ENCODE measurements at places on chromosomes 7 and 10.

DNA sequence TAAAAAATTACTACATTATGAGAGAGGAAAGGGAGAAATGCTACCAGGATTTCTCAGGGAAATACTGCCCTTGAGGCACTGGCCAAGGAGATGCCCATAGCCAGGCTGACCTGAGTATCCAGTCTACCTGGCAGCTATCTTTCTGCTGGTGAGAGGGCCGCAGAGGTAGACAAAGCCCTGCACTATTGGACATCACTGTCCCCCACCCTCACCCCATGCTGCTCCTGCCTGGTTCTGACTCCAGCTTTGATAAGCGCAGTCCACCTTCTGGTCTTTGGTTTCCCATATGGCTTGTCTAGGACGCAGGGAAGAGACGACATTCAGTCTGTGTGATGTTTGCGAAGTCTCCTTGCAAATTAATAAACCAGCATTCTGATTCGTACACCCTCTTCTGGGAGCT, 3.7 kb downstream of the ITPRIP start:
- no peak for DNase-seq

DNA sequence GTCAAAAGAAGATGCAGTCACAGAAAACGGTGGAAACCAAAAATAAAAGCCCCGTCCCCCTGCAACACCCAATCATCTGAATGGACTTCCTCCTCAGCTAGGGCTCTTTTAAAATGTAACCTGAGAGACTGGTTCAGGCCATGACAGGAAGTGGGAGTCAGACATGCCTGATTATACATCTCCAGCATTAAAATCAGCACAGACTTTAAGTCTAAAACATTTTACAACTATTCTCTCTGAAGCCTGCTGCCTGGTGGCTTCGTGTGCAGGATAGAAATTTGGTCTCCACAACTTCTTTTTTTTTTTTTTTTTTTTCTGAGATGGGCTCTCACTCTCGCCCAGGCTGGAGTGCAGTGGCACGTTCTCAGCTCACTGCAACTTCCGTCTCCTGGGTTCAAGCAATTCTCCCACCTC, 30.3 kb downstream of the HACD1 start:
- peak; percentile 14 for DNase-seq

DNA sequence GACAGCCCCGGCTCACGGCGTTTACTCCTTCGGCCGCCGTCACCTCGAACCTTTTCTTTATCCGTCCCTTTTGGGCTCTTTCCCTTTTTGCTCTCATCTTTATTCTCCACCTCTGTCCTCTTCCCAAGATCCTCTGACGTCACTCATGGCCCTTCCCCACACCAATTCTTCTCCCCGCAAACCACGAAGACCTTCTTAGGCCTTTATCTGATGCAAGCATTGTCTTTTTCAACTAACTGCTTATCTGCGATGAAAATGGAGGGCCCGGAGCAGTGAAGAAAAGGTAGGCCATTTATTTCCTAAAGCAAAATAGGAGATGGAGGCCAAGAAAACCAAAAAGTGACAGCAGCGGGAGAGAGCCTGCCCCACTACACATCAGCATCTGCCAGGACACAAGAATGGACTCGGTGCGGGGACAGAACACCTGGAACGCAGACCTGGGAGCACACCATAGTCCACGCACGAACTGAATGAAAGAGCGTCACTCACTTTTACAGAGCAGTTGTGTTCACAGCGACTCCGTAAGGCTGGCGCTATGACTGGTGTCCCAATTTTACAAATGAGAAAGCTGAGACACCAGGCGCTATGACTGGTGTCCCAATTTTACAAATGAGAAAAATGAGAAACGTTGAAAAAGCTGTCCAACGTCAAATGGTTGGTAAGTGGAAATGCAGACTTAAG, 45.3 kb downstream of the ZNF777 start:
- no peak for DNase-seq

DNA sequence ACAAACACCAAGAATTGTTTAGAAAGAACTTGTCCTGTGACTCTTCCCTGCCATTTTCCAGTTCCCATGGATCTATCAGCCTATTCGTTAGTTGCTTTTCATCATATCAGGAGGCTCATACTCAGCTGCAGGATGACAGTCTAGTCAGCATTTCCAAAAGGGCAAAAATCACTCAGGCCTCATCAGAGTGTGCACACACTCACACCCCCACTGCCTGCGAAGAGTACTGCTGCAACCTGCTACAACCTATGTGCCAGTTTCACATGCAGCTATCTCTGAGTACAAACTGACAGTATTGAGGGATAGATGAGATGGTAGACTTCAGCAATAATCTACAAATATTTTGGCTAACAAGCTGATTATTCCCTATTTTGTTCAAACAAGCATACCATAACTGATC, 24.2 kb downstream of the CH25H start:
- no peak for DNase-seq

DNA sequence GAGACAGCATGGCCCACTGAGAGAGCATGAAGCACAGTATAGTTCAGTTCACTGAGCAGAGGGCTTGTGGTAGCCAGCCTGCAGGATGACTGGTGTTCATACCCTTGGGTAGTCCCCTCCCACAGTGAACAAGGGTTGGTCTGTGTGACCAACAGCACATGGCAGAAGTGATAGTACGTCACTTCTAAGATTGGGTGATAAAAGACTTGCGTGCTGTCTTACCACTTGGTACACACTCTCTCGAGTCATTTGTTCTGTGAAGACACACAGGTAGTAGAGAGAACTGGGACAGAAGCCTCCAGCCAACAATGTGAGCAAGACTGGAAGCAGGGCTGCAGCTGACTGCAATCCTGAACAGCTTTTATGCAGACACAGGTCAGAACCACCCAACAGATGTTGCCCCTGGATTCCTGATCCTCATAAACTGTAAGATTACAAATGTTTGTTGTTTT, 14.6 kb downstream of the EPC1 start:
- DNase-seq, result no peak

DNA sequence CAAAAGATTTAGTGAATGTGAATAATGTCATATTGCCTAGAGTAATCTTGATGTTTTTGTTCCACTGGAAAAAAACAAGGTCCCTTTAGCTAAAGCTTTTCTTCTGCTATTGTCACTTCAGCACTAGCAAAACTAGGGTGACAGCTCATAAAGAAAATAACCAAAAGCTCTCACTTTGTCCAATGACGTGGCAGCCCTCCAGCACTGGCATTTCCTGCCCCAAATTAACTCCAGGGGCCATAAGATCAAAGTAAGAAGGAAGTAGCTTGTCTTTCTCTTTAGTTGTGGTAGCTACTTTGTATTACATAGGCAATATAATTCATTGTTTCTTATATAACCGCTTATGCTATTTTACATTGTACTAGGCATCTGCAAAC, 47.3 kb downstream of the LRRN3 start:
- DNase-seq, result peak; percentile 56

DNA sequence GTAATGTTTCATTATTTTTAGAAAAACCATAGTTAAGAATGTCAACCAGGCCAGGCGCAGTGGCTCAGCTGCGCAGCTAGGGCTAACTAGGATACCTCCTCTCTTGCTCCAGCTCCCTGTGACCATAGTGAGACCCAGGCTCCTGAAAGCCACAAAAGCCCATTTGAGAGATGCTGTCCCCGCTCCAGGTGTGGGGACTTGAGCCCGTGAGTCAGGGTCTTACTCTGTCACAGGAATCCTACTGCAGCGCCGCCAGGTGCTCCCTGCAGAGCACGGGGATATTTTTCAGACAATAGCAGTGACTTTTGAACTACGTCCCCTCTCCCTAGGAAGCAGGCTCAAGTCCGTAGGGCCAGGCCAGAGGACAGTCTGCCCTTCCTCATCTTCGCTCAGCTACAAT, 75.6 kb upstream of the NRBF2 start:
- DNase-seq, result no peak

DNA sequence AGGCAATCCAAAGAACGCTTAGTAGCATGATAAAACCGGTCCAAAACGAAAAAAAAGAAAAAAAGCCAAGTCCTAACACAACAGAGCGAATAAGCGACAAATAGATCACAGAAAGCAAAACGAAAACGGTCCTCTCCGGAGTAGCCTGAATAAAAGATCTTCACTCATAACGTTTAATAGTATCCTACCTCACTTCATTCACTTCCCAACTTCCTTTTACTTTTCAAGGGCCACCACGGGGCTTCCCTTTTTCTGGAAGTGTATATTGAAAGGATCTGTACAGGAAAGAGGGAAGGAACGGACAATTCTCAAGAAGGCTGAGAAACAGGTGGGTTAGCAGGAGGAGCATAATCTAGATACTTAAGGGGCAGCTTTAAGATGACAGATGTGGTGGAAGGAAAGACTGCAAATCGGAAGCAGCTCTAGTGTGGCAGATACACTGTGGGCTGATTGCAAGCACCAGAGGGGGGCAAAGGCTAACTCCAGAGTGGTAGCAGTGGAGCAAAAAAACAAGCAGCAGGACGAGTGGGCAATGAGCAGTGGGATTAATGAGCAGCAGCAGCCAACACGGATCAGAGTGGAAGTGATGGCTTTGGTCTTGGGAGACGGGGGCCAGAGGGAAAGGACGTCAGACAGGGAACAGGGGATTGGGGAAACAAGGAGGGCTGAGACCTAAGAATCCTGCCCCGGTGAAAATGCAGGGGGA, 866 bp downstream of the CNOT4 start:
- DNase-seq, result peak; percentile 7

DNA sequence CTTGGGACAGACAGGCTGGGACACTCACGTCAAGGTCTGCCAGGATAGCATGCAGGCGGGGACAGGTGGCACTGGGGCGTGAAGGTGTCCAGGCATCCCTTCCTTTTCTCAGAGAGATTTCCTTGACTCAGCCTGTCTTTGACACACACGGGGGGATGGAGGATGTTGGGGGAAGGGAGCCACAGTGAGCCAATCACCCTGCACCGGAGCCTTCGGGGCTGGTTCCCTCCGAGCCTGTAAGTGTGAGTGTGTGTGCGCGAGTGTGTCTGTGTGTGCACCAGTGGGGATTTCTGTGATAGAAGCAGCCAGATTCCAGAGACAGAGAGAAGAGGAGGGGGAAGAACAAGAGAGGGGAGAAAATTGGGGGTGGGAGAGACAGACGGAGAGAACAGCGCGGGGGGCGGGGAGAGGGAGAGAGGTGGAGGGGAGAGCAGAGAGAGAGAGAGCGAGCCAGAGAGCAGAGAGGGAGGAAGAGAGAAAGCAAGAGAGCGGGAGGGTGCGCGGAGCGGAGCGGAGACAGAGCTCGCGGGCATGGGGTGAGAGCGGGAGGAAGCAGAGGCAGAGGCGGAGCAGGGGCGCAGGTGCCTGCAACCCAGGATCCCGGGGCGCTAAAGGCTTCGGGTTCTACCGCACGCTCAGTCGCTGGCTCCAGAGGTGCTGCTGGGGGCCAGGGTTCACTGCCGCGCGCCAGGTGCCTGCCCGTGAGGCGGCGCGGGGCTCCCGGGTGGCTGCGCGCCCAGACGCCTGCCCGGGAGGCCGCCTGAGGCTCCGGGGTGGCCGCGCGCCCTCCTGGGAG, 466 bp upstream of the GPR26 start:
- DNase-seq, result no peak

DNA sequence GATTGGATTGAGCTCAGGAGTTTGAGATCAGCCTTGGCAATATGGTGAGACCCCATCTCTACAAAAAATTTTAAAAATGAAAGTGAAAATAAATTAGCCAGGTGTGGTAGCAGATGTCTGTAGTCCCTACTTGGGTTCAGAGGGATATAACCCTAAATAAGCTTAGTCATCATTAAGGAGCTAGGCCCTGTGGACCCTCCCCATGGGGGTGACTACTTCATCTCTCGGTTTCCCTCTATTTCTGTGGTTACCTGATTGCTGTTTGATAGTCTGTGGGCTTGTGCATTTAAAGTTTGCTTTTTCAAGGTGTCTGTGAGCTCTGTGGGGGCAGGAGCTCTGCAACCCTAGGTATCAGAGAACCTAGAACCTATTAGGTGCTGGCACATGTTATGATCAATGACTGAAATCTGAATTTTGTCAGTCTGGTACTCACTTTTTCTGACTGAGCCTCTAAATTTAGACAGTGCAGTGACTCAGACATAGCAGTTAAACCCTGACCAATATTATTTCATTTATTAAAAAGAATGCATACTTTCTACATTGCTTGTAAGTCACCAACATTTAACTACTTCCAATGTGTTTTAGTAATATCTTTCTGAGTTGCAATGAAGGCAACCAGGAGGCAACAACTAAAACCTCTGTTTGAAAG, 8.1 kb upstream of the CUZD1 start:
- DNase-seq, result no peak

DNA sequence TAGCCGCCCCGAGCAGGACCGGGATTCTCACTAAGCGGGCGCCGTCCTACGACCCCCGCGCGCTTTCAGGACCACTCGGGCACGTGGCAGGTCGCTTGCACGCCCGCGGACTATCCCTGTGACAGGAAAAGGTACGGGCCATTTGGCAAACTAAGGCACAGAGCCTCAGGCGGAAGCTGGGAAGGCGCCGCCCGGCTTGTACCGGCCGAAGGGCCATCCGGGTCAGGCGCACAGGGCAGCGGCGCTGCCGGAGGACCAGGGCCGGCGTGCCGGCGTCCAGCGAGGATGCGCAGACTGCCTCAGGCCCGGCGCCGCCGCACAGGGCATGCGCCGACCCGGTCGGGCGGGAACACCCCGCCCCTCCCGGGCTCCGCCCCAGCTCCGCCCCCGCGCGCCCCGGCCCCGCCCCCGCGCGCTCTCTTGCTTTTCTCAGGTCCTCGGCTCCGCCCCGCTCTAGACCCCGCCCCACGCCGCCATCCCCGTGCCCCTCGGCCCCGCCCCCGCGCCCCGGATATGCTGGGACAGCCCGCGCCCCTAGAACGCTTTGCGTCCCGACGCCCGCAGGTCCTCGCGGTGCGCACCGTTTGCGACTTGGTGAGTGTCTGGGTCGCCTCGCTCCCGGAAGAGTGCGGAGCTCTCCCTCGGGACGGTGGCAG, at the start of gene MGMT:
TSS of gene MGMT (plus strand) at position 539 of the 656 bp plus-strand sequence.
- DNase-seq, result peak; percentile 85

DNA sequence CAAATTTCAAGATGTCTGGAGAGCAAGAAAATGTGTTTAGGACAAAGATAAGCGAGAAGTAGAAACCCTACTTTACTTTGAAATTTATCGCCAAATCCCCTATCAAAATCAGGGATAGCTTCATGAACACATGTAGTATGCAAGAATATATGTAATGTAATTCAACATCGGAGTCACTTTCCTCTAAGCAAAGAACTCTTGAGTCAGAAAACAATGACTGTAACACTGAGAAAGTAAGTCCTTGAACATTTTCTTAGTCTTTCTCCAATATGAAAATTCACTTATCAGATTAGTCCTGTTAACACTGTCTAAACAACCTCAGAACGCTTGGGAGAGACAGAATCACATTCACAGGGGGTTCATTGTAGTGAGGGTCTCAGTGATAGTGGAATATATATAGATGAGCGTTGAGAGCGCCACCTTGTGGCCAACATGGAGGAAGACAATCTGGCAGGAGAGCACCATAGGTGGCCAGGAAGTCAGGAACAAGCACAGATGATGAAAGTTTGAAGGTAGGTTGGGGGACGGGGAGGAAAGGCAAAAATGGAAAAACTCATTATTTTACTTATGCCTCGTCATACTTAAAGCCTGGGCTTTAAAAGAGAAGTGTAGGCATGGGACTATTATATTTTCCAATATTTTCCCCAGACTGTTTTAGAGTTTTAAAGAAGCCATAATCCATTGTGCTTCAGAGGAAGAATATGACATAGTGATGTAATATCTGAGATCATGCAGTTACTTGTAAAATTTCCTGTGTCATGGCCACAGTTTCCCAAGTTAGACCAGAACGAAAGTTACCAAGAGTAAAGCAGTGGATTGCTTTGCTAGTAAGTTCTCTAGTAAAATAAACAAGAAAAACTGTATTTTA, 115.5 kb upstream of the GNAI1 start:
- DNase-seq, result peak; percentile 28

GRCh38 chr10:92681306-92681834, 8.4 kb upstream of the HHEX start:
- DNase-seq, result no peak

Measured in brain microvascular endothelial cell (primary cell).